ENCODE measurements at places on chromosomes 12 and 14. TPM values are rescaled to one million over a fixed set of nuclear protein-coding genes. Genes with fewer than 3 reads are reported as not detected.

Gene AQP5
- total RNA-seq: under 0.01 TPM

Gene PTGR2
- total RNA-seq: 7.2 TPM

DNA sequence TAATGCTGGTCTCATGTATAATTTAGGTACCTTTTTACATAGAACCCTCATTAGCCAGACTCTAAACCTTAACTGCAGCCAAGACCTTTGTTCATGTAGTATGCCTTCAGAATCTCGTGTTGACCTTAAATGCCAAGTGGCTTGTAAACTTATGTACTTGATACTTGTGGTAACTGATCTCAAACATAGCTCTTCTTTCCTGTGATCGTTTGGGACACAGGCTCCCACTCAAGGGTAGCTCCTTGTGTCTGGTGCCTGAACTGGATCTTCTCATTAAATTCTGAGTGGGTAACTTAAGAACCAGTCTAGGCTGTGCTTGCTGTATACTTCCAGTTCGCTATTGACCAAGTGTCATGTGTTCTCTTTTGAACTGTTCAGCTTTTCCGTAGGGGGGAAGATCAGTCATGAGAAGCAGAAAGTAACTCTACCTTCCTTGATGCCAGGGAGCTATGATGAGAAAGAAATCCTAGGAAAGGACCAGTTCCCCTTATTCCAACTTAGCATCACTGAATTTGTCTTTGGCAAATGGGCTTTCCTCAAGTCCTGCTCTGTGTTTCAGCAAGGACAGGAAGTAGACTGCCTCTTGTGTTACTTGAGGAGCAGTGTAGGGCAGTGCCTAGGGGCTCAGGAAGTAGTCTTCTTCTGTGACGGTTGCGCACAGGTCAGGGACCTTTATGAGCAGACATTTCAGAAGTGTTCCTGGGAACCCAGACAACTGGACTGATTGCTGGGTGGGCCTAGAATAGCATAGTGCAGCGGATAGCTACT lies 2.5 kb downstream of the LGALS3 start:
- peaks cover 21% of the 10 kb centered on the region for H3K4me1 ChIP-seq
- peak overlapping the region; percentile 35 for H3K27ac ChIP-seq
- H3K4me3 ChIP-seq: peak overlapping the region; percentile 92
- H3K27me3 ChIP-seq: no peaks in the 10 kb centered on the region
- no peak for DNase-seq

DNA sequence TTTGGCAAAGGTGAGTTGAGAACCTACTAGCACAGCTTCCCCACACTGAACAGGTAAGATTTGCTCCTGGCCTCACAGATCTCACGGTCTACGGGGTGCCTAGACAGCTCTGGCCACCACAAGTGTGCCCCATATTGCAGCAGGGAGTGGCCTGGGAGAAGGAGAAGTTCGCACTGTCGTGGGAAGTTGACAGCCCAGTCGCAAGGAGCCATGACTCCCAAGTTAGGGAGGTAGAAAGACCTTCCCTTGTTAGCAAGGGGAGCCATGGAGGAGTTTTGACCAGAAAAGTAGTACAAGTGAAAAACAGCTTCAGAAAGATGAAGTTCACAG lies 316.3 kb downstream of the BCL11B start:
- no peak for DNase-seq
- no peaks in the 10 kb centered on the region for H3K4me1 ChIP-seq
- no peak overlapping the region for H3K27ac ChIP-seq
- H3K27me3 ChIP-seq: no peaks in the 10 kb centered on the region
- no peak overlapping the region for H3K4me3 ChIP-seq

- no peak overlapping the region for H3K4me3 ChIP-seq
- H3K27me3 ChIP-seq: no peaks in the 10 kb centered on the region
- no peak overlapping the region for H3K27ac ChIP-seq
- H3K36me3 ChIP-seq: no peaks in the 10 kb centered on the region
- H3K4me1 ChIP-seq: no peaks in the 10 kb centered on the region
- no peak for DNase-seq
Observed at GRCh38 chr12:59710004-59710628, 114.3 kb downstream of the SLC16A7 start.

DNA sequence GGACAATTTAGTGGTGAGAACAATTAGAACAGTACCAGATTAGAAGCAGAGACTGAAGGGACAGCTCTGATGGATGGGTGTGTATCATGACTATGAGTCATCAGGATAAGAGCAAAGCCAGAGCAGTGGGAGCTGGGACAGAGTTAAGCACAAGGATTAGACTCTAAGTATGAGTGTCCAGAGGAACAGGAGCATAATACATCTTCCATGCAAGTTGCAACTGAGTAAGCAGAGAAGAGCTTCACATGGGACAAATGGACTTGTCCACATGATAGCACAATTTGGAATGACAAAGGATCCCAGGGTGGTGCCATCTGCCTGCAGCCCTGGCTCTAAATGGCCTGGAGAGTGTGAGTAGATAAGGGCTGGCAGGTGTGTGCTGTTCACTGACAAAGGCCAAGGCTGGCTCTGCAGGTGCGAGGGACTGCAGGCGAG lies 226.4 kb upstream of the CAND1 start:
- no peak overlapping the region for H3K4me3 ChIP-seq
- no peaks in the 10 kb centered on the region for H3K27me3 ChIP-seq
- H3K4me1 ChIP-seq: no peaks in the 10 kb centered on the region
- peak; percentile 74 for DNase-seq
- H3K27ac ChIP-seq: no peak overlapping the region

Gene BATF
- 0.51 TPM for total RNA-seq

DNA sequence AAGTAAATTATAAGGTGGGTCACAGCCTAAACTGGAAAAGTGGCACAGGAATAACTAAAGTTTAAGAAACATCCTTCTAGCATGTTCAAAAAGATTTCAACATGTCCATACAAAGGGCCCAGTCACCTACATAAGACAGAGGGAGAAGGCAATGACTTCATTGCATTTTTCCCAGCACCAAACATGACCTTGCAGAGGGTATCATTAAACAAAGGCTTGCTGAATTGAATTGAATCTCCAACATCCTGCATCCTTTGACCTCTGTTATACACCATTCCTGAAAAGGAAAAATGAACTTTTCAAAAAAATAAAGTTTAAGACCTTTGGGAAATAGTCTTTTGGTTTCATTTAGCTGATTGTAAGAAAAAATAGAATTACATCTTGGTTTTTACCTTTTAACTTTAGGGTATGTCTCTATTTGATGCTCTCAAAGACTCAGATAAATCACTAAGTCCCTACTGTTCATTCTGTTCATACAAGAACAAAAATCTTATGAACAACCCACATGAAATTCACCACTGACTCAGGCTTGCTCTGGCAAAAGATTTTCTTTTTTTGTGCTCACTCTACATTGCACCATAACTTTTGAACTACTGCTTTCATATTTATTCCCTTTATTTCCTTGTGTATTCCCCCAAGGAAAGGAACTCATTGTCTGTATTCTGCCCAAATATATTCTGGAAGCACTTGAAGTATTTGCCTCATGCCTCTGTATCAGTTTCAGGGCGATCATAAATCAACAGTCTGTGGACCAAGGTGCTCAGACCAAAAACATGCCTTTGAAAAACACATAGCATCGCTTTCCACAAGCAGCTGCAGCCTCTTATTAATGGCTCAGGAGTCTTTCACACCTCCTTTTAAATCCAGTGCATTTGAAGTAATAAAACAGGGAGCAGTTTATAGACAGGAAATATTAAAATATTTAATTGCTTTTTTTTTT lies 121.7 kb downstream of the DUSP6 start:
- H3K4me3 ChIP-seq: no peak overlapping the region
- no peaks in the 10 kb centered on the region for H3K36me3 ChIP-seq
- no peak overlapping the region for H3K27ac ChIP-seq
- peaks cover 3% of the 10 kb centered on the region for H3K4me1 ChIP-seq
- no peak for DNase-seq

DNA sequence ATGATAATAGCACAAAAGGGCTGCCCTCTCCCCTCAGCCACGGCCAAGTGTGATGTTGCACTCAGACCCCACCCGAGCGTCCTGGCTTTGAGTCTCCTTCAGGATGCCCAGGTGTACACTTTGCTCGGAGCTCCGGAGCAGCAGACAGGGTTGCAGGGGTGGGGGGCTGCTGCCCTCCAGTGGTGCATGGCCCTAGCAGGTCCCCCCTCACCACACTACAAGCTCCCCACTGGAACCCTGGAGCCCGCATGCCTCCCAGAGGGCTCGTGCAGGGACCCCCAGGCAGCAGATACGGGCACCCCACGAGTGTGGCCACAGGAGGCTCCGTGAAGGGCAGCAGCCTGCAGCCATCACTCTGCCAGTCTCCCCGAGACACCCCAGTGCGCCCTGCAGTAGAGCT lies 69.9 kb upstream of the C14orf180 start:
- no peak for DNase-seq
- no peak overlapping the region for H3K27ac ChIP-seq
- H3K36me3 ChIP-seq: no peaks in the 10 kb centered on the region
- no peaks in the 10 kb centered on the region for H3K4me1 ChIP-seq
- H3K27me3 ChIP-seq: no peaks in the 10 kb centered on the region

GRCh38 chr12:107822356-107822755 lies 47.9 kb downstream of the ASCL4 start:
- H3K27ac ChIP-seq: no peak overlapping the region
- H3K4me3 ChIP-seq: no peak overlapping the region
- no peaks in the 10 kb centered on the region for H3K36me3 ChIP-seq
- H3K4me1 ChIP-seq: no peaks in the 10 kb centered on the region
- H3K27me3 ChIP-seq: no peaks in the 10 kb centered on the region
- DNase-seq: no peak

- H3K36me3 ChIP-seq: no peaks in the 10 kb centered on the region
- DNase-seq: no peak
- no peaks in the 10 kb centered on the region for H3K4me1 ChIP-seq
Observed at GRCh38 chr14:90546767-90547166, 149.9 kb downstream of the CALM1 start.

GRCh38 chr14:106436310-106436905 lies 910.0 kb downstream of the TMEM121 start:
- no peak overlapping the region for H3K27ac ChIP-seq
- no peak overlapping the region for H3K4me3 ChIP-seq
- DNase-seq: no peak
- no peaks in the 10 kb centered on the region for H3K36me3 ChIP-seq
- H3K4me1 ChIP-seq: no peaks in the 10 kb centered on the region
- no peaks in the 10 kb centered on the region for H3K27me3 ChIP-seq

Gene CFAP251
- 7.9 TPM for total RNA-seq

Gene ARL1
- 76.3 TPM for total RNA-seq

Data from fibroblast of lung (primary cell).